ENCODE measurements at places on chromosomes 12 and 14. TPM values are rescaled to one million over a fixed set of nuclear protein-coding genes. Genes with fewer than 3 reads are reported as not detected.

CCDC88C gene
- total RNA-seq, result 1.2 TPM

AICDA gene
- not detected for total RNA-seq

TRIM9 gene
- 2.9 TPM for total RNA-seq

ANAPC7 gene
- total RNA-seq, result 37.2 TPM

PAX9 gene
- total RNA-seq, result not detected

A2ML1 gene
- not detected for total RNA-seq

CD4 gene
- total RNA-seq, result 3.1 TPM

DNA sequence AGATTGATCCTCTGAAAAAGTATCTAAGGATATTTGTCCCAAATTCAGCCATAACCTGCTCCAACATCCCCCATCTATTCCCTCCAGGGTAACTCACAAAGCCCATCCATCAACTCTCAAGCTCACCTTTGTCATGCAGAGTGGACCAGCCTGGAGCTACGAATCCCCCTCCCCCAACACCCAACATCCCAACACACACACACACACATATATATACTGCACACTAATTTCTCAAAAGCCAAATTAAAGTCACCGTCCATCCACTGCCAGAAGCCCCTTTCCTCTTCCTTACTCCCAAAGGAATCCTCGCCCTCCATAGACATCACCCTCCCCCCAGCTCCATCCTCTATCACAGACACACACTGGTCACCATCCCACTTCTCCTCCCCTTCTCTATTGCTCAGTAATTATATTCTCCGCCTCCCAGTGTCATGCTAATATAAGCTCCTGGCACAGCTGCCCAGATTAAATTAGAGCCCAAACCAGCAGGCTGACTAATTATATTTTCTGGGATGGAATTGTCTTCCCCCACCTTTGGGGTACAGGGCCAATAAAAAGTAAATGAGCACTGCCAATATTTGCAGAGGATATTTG, 13.5 kb upstream of the TESPA1 start:
- no peak overlapping the region for H3K4me3 ChIP-seq
- DNase-seq, result no peak
- no peak overlapping the region for H3K27ac ChIP-seq
- H3K27me3 ChIP-seq, result no peaks in the 10 kb centered on the region
- H3K36me3 ChIP-seq, result no peaks in the 10 kb centered on the region

- H3K36me3 ChIP-seq, result no peaks in the 10 kb centered on the region
- H3K4me1 ChIP-seq, result no peaks in the 10 kb centered on the region
- H3K27ac ChIP-seq, result no peak overlapping the region
- H3K4me3 ChIP-seq, result no peak overlapping the region
Measured at GRCh38 chr12:47604221-47604873, 101.5 kb downstream of the RPAP3 start.

DNA sequence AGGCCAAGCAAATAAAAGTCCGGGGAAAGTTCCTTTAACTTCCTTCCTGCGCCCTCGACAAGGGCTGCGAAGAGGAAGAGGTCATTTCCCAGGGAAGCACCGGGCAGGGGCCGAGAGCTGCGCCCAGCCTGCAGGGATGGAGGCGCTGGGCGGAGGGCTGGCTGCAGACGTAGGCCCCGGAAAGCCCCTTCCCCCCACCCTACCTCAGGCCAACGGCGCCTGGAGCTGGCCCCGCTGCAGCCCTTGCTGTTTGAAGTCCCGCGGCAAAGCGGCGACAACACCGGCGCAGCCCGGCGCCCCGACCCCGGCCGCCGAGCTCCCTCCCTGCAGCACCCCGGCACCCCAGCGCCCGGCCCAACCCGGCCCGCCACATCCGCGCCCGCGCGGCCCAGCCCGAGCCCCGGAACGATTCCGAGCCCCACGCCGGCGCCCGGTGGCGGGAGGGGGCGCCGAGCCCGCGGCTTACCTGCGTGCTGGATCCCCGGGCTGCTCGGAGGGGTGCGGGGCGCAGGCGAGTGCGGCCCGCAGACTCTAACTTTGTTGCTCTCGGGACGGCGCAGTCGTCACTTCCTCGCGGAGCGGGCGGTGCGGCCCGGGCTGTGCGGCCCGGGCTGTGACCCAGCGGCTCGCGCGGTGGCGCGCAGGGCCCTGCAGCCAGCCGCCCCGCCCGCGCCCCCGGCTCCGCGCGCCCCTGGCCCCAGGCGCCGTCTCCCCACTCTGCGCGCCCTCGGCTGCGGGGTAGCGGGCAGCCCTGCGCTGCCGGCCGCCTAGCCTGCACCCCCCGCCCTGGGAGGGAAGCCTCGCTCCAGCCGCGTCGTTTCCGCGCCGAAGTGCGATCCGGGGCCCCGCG, 64.8 kb upstream of the PTGR2 start:
- peak overlapping the region; percentile 80 for H3K4me3 ChIP-seq
- H3K4me1 ChIP-seq, result peaks cover 45% of the 10 kb centered on the region
- peak overlapping the region; percentile 96 for H3K27ac ChIP-seq
- DNase-seq, result peak; percentile 61
- no peaks in the 10 kb centered on the region for H3K36me3 ChIP-seq

DNA sequence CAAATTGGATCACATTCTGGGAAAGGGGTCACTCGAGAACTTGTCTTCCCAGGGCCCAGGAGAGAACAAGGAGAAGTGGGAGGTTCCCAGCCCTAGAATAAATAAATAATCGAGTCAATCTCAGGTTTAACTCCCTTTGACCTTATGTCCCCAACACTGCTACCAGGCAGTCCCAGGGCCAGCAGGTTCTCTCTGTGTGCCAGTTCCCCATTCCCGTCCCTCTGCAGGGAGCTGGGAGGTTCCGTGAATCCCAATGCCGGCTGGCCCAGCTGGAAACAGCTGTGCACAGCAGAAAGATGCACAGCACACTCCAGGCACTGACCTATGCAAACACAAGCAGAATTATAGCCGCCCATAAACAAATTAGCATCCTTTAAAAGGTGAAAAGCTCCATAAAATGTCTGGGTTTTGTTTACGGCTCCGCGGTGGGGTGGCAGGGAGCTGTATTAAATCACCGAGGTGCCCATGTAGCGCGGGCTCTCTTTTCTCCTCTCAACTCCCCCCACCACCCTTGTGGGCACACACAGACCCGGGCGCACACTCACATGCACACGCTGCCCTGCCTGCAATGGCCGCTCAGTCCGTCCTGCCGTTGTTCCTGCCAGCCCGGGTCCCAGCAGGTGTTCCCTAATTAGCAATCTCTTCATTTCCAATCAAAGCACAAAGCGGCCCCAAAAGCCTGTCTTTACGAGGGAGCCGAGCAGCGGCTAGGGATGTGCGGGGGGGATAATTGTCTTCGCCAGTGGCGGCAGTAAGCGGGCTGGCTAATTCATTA, 46.6 kb upstream of the ESRRB start:
- H3K27me3 ChIP-seq, result peaks cover 31% of the 10 kb centered on the region
- H3K4me3 ChIP-seq, result no peak overlapping the region
- no peak for DNase-seq
- no peaks in the 10 kb centered on the region for H3K4me1 ChIP-seq
- H3K27ac ChIP-seq, result no peak overlapping the region

GRCh38 chr12:1313906-1314305, 280.5 kb downstream of the FBXL14 start:
- H3K4me3 ChIP-seq, result no peak overlapping the region
- no peaks in the 10 kb centered on the region for H3K36me3 ChIP-seq
- H3K27ac ChIP-seq, result no peak overlapping the region
- H3K4me1 ChIP-seq, result peaks cover 7% of the 10 kb centered on the region

DNA sequence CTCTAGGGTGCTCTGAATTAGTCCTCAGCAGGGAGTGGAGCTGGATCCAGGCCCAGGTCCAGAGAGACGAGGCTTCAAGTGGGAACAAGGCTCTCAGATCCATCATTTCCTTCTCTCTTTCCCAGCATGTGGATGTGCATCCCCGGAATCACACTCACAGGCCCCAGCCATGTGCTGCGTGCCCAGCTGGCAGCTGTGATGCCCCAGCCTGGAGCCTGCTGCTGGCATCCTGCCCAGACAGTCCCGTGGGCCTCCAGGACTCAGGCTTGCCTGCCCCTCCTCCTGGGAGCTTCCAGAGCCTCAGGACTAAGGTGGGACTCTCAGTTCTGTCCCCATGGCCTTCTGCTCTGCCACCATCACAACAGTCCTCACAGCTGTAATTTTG, 6.2 kb upstream of the KRT84 start:
- peaks cover 56% of the 10 kb centered on the region for H3K27me3 ChIP-seq
- H3K36me3 ChIP-seq, result no peaks in the 10 kb centered on the region
- H3K4me3 ChIP-seq, result no peak overlapping the region
- H3K4me1 ChIP-seq, result no peaks in the 10 kb centered on the region
- DNase-seq, result no peak

DNA sequence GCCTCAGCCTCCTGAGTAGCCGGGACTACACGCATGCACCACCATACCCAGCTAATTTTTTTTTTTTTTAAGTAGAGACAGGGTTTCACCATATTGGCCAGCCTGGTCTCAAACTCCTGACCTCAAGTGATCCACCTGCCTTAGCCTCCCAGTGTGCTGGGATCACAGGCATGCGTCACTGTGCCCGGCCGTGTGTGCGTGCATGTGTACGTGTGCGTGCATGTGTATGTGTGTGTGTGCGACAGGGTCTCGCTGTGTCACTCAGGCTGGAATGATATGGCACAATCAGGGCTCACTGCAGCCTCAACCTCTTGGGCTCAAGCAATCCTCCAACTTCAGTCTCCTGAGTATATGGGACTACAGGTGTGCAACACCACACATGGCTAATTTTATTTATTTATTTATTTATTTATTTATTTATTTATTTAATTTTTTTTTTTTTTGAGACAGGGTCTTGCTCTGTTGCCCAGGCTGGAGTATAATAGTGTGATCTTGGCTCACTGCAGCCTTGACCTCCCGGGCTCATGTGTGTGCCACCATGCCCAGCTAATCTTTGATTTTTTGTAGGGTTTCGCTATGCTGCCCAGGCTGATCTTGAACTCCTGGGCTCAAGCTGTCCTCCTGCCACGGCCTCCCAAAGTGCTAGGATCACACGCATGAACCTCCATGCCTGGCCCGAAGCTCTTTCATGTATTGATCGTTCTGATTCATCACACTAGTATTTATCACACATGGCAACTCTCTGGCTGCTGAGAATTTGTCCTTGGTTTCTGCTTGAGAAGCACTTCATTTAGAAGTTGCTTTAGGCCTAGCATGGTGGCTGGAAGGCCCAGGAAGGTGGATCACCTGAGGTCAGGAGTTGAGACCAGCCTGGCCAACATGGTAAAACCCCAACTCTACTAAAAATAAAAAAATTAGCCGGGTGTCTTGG, 35.9 kb upstream of the CLIP1 start:
- no peak overlapping the region for H3K27ac ChIP-seq
- no peak for DNase-seq
- H3K36me3 ChIP-seq, result no peaks in the 10 kb centered on the region

DNA sequence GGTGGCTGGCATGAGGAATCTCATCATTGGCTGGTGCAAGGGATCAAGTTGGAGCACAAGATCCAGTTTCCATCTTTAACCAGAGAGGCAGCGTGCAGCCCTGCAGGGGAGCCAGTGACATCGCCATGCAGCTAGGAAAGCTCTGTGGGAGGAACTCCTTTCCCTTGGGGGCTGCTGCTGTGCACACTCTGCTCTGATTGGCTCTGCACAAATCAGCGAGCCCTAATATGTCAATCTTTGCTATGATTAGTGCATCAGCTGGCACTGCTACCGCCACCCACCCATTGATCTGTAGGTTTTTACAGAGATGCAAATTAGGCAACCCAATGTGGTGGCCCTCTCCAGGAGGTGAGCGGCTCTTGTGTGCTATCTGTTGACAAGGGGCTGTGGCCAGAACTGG, 262.6 kb downstream of the PCNX1 start:
- H3K4me1 ChIP-seq, result peaks cover 4% of the 10 kb centered on the region
- peaks cover 15% of the 10 kb centered on the region for H3K27me3 ChIP-seq
- no peak overlapping the region for H3K27ac ChIP-seq
- H3K36me3 ChIP-seq, result no peaks in the 10 kb centered on the region

- DNase-seq, result peak; percentile 57
- H3K27me3 ChIP-seq, result no peaks in the 10 kb centered on the region
- H3K4me3 ChIP-seq, result no peak overlapping the region
- H3K27ac ChIP-seq, result no peak overlapping the region
- H3K36me3 ChIP-seq, result no peaks in the 10 kb centered on the region
- no peaks in the 10 kb centered on the region for H3K4me1 ChIP-seq
Measured at GRCh38 chr14:79011091-79011919, 841.1 kb downstream of the NRXN3 start.

GRCh38 chr14:68651075-68651474, 141.8 kb downstream of the ZFP36L1 start:
- no peaks in the 10 kb centered on the region for H3K36me3 ChIP-seq
- H3K27me3 ChIP-seq, result no peaks in the 10 kb centered on the region
- no peak for DNase-seq
- peak overlapping the region; percentile 71 for H3K27ac ChIP-seq
- no peak overlapping the region for H3K4me3 ChIP-seq
- H3K4me1 ChIP-seq, result peaks cover 36% of the 10 kb centered on the region

DNA sequence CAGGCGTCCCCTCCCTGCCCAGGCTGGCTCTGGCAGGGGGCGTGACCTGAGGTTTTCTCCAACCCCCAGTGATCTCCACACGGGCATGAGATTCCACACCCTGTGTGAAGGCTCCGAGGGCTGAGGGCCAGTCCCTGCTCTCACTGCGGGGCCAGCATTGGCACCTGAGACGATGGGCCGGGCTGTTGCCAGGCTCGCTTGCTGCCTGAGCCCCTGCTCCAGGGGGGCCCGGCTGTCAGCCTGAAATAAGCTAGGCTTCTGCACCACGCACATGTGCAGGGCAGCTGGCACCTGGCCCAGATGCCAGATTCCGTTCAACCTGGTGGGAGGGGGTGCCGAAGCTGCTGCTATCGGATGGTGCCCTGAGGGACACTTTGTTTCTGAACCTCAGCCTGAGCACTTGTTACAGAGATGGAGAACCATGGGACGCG, 196.5 kb upstream of the PRMT8 start:
- peaks cover 5% of the 10 kb centered on the region for H3K27me3 ChIP-seq
- no peaks in the 10 kb centered on the region for H3K36me3 ChIP-seq
- H3K4me1 ChIP-seq, result no peaks in the 10 kb centered on the region
- no peak for DNase-seq
- no peak overlapping the region for H3K27ac ChIP-seq

DNA sequence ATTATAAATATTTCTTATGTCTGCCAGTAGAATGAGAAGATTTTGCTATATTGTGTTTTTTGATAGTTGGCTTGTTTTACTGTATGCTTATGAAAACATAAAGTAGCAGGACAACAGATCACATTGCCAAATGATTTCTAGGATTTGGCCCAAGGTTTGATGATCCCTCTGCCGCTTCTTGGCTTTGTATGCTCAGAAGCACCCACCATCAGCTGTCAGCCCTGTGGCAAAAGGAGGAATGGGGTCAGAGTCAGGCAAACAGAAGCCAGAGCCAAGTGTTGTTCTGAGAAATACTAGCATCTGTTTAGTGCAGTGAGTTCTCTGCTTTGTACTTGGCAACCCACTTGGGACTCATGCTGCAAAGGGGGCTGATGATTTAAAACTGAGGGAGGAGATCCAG, 152.2 kb downstream of the PDE3A start:
- no peak overlapping the region for H3K27ac ChIP-seq
- H3K4me3 ChIP-seq, result no peak overlapping the region
- H3K27me3 ChIP-seq, result no peaks in the 10 kb centered on the region

- H3K4me3 ChIP-seq, result no peak overlapping the region
- no peak overlapping the region for H3K27ac ChIP-seq
- H3K36me3 ChIP-seq, result no peaks in the 10 kb centered on the region
- H3K4me1 ChIP-seq, result no peaks in the 10 kb centered on the region
- peak; percentile 22 for DNase-seq
Measured at GRCh38 chr14:81449114-81449513, 49.0 kb upstream of the STON2 start.
